Adrenal gland (tissue), 19 donors: ENCODE measurements at places on chromosomes 6 and 20. TPM values are rescaled to one million over a fixed set of nuclear protein-coding genes. Genes with fewer than 3 reads are reported as not detected.

DNA sequence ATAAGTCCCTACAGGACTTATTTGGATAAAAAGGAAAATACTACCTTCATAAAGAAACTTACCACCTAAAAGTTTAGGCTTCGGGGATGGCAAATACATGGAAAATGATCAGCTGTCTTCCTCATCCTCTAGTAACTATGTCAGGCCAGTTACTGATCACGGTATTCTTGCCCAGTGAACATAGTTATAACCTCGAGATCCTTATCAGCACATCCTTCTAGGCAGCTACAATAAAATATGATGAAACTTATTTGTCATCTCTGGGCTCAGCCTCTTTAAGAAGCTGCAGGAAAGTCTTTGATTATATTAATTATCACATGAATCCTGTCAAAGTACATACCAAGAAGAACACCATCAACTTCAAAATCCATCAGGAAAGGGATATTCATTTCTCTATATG lies 41.8 kb downstream of the SF3B5 start:
- no peak for DNase-seq

GGTLC1 gene
- not detected for total RNA-seq

DNA sequence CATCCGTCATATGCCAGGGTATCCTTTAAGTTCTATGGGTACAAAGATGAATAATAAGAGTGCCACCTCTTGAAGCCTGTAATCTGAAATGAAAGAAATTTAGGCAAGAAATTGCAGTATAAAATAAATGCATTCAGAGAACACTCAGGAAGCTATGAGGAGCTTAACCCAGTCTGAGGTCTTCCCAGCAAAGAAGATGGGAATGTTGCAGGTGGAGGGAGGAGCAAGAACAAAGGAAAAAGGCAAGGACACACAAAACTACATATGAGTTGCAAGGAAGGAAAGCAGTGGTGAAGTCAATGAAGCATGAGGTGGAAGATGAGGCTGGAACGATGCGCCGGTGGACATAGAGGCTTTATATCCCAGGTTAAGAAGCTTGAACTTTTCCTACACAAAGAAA lies 67.0 kb upstream of the DST start:
- no peak for DNase-seq

GRCh38 chr6:111850295-111850937 lies 22.8 kb downstream of the FYN start:
- DNase-seq, result no peak

DNA sequence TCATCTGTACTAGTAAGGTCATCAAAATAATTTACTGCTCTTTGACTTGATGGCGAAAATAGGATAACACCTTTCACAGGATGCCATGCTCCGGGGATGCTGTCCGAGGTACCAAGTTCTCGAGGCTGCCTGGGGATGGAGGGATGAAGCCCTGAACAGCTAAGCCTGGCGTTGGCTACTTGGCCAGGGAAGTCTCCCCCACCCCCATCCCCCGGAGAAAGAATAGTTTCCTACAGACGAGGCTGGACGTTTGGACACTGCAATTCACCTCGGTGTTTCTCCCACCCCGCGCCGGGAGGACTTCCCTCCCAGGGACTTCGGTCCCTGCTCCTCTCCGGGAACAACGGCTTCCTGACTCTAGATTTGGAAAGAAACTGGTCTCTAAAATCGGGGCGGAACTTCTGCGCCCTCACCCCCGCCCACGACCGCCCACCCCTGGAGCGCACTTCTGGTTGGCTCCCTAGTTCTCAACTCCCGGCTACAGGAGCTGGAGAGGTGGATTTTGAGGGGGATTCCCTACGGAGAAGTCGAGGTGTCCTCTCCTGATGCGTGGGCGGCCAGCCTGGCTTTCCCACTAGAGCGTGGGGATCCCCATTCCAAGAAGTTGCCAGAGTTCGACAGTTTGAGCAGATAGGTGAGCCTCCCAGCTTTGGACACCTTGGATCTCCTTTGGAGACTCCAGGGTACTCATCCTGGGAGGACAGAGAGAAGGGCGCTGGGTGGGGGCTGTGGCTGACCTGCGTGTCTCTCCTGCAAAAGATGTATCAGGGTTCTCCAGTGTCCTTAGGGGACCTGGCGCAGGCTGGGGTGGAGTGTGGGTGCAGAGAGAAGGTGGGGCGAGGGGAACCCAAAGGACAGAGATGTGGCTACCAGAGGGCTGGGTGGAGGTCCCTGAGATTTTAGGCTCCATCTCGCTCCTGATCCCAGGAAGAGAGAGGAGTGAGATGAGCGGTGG lies 1.1 kb downstream of the PCSK2 start:
- DNase-seq, result peak; percentile 52

FOXF2 gene
- total RNA-seq, result 1.2 TPM

- no peak for DNase-seq
Observed at GRCh38 chr6:31157513-31158139, at the start of gene CCHCR1. CCHCR1 (minus strand) TSS chr6:31157802; CDS start chr6:31157600, 202 bp downstream.

- DNase-seq, result no peak
Observed at GRCh38 chr6:118771253-118771652, 119.9 kb upstream of the CEP85L start.

- no peak for DNase-seq
Observed at GRCh38 chr20:14744723-14745122, 407.3 kb upstream of the FLRT3 start.

DNA sequence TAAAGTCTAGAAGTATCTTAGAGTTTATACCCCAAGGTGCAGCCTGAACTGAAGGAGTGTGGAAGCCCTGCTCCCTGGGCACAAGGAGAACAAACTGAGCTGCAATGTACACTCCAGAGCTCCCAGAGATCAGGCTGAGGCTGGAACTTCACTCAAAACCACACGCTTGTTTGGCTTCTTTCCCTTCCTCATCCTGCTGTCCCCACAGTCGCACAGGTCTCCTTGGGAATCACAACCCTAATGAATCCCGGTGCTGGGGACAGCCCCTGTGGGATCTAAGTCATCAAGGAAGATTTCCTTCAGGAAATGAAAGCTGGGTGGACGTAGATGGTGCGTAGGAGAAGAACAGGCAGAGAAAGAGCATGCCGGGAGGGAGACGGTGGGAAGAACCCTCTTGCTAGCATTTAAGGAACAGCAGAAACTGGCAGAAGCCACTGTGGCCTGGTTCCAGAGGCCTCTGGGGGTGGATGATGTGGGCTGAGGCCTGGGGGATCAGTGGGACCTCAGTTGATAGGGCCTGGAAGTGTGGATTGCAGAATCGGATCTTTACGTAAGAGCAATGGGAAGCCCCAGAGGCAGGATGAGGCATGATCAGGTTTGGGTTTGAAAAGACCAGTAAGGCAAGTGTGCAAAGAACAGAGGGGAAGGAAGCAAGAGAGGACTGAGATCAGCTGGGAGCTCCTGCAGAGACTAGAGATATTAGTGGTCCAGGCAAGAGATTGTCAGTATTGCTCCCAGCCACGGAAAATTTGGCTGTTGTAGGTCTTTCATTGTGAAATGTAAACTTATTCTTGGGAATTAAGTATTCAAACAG lies 21.4 kb downstream of the CYP24A1 start:
- no peak for DNase-seq

SNAI1 gene
- total RNA-seq, result 2.5 TPM

DNA sequence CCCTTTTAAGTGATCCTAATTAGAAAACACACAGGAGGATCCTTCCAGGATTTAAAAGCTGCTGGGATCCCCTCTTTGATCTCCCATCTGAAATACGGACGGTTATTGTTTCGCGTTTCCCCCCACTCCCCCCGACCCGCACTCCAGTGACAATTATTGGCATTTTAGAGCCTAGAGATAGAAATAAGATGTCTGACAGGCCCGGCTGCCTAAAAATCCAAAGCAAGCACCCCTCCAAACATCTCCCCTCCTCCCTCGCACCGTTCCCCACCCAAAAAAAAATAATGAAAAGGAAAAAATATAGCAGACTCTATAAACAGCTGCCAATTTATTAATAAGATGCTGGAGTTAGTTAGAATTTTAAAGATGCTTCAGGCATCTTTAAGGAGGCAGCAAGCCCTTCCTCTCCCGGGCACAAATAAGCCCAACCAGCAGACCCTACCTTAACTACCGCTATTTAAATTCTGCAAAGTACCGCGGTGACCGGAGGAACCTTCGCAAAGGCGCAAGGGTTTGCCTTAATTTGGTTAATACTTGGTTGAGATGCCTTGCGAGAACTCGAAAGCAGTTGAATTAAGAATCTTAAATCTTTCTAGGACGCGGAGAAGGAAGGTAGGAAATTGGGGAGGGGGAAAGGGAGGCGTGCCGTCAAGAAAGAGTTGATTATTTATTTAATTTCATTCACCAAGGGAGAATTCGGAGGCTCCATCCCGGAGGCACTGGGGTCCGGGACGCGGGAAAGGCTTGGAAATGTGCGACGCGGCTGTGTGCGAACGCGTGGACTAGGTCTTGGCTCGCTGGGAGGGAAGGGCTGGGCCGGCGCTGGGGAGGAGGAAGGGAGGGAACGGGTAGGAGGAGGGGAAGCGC lies 1.5 kb upstream of the ISM1 start:
- no peak for DNase-seq

- no peak for DNase-seq
Observed at GRCh38 chr6:145502416-145502815, 232.9 kb downstream of the EPM2A start.

SF3B5 gene
- 165 TPM for total RNA-seq

GRCh38 chr6:34071884-34072379 lies 74.0 kb downstream of the GRM4 start:
- no peak for DNase-seq

DNA sequence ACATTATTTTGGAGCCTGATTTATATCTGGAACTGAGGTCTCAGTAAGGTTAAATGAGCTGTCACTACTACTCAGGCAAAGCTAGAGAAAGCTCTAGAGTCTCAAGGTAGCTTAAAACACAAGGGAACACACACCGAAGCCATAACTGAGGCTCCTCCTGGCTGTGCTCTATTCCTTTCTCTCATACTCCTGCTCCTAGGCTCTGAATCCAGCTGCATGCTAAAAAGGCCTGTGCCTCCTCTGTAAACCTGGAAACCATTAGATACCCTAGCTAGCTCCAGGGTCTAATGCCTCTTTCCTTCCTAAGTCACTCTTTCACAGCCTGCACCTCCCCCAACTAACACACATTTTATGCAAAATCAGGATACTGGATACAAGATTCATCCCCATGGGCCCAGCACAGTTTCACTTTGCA lies 17.1 kb downstream of the RIPOR2 start:
- no peak for DNase-seq

DNA sequence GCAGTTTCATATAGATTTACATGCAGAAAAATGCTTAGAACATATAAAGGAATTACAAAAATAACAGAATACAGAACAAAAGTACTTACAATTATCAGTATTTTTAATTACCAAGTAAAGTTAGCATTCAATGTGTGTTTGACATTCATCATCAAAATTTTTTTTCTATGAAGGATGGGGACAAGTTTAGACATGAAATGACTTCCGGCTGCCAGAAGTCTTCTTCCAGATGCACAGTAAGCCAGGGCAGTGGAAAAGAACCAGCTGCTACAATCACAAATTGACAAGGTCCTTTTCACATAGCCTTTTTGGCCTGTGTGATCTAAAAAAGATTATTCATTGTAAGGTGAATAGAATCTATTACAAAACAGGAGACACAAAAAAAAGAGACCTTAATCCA lies 73.8 kb downstream of the HUS1B start:
- DNase-seq, result no peak

DEFB126 gene
- total RNA-seq, result not detected

GRCh38 chr6:68697394-68697793 lies 62.3 kb downstream of the ADGRB3 start:
- no peak for DNase-seq

- DNase-seq, result no peak
Observed at GRCh38 chr20:53302695-53303412, 290.8 kb downstream of the ZNF217 start.

DNA sequence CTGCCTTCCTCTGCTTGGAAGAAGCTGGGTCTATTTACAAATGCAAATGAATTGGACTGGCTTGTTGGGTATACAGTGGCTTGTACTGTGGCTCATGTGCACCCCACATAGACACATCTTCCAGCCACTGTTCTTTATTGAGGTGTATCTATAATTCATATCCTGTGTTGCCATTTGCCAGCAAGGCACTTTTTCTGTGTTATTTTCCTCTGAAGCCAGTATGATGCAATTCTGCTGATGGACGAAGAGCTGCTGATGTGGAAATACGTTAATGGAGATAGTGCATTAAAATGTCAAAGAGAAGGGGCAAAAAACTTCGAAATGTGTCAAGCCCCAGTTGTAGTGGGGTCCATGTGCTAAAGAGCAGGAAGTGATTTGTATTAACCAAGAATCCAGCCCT lies 167.5 kb downstream of the TMEM242 start:
- no peak for DNase-seq

DNA sequence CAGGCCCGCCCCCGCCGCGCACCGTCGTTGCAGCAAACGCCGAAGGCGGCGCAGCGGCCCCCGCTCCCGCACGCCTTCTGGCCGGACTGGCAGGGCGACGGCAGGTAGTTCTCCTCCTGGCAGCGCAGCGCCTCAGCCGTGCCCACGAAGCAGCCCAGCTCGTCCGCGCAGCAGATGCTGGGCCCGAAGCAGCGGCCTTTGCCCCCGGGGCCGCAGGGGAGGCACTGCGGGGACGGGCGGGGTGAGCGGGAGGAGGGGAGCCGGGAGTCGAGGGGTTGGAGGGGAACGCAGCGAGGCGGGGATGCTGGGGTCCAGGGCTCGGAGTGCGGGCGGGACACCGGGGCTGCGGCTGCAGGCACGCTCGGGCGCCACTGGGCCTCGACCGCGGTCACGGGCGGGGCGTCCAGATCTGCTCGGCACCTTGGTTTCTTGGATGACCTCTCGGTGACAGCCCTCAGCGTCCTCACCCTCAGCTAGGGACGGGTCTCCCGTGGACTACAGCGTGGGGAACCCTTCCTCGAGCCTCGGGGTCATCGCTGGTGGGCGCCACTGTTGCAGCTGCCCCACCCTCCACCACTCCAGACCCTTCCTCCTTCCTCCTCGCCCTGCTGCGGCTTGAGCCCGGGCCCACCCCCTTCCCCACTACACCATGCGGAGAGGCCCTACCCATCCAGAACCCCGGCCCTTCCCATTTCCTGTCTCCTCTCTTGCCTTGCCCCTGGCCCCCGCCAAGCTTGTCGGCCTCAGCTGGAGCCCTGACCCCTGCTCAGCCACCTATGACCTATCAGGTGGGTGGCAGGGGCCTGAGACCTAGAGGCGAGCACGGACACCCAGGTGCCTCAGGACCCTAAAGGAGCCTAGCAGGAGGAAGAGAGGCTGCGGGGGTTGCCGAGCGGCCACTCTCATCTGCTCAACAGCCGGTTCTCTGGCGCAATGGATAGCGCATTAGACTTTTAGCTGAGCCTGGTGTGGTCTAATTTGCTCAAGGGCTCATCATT lies 1.3 kb downstream of the AVP start:
- no peak for DNase-seq

DNA sequence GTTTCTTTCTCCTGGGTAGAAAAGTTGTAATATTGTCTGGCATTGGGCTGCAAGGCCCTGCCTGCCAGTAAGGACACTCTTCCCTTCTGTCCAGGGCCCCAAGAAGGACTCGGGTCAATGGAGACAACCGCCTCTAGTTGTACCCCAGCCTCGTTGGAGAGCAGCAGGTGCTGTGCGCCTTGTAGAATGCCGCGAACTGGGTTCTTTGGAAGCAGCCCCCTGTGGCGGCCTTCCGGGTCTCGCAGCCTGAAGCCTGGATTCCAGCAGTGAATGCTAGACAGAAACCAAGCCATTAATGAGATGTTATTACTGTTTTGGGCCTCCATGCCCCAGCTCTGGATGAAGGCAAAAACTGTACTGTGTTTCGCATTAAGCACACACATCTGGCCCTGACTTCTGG lies 37.0 kb downstream of the PLCG1 start:
- no peak for DNase-seq

FAM83B gene
- not detected for total RNA-seq
